Caco-2 (cell line): ENCODE measurements at places on chromosomes 2 and 18.

- DNase-seq: peak; percentile 52
Observed at GRCh38 chr2:205563646-205564045, 118.7 kb upstream of the NRP2 start.

DNA sequence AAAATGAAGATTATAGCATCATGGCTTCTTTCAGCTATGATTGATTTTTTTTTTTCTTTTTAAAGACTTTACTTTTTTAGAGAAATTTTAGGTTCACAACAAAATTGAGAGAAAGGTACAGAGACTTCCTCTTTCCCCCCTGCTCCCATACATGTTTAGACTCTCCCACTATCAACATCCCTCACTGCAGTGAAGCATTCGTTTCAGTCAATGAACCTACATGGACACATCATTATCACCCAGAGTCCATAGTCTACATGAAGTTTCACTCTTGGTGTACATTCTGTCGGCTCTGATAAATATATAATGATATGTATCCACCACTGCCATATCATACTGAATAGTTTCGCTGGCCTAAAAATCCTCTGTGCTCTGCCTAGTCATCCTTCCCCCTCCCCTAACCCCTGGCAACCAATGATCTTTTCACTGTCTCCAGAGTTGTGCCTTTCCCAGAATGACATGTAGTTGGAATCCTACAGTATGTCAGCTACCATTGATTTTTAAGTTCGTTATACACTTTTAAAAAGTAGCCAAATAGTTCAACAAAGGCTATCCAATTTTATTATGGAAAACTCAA is 86.8 kb downstream of the GPD2 start:
- no peak for DNase-seq

GRCh38 chr2:234322766-234323465 is 174.0 kb downstream of the ARL4C start:
- no peak for DNase-seq

DNA sequence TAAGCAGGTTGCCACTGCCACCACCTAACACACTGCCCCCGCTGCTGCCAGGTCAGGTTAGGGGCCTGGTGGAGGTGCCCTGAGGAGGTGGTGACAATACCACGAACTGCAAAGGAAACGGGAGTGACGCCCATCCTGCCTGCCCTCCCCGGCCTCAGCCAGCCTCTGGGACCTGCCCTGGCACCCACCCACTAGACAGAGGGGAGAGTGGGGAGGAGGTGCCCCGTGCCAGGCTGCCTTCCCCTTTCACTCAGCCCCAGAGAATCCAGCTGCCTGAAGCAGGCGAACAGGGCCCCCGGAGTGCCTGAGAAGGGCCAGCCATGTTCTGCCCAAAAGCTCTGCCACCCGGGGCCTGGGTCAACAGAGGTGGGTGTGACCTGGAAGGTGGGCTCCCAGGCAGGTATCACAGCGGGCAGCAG is 44.5 kb upstream of the FOSL2 start:
- no peak for DNase-seq

DNA sequence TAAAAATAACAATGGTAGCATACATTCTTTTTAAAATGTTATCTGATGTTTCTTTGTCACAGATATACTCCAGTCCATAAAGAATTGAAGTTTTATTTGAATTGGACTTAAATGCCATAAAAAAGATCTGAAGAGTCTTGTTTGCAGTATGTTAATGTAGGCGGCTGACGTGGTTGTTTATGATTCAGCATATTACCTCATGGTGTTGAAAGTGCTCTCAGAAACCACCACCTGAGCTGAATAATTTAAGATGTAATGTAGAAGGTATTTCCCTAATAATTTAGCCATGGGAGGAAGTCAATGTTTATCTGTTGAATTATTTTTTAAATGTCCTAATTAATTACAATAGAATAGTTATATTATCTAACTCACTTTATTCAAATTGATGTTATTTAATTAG is 58.6 kb upstream of the CHN1 start:
- no peak for DNase-seq

DNA sequence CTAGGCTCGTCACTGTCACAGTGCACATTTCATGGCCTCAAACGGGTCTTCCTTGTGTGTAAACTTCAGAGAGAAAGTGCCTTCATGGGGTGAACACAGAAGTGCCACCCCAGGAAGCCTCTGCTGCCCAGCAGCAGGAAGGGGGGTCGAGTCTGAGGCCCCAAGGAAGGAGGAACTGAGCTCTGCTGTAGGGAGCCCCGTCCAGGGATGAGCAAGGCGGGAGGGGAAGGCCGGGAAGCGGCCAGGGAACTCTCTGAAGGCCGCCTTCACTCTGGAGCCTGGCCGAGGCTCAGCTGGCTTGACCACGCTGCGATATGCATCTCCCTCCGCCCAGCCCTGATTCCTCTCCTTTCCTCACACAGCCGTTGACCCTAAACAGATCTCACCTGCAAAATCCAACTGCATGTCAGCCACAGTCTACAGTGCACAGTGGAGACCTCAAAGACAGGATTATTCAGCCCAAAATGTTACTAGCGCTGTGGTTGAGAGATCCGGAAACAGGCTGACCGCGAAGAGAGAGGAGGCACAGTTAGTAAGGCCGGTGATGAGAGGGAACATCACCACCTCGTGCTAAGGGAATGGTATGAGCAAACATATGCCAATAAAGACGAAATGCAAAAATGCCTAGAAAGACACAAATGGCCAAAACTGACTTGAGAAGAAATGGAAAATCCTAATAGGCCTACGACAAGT is 34.2 kb upstream of the CTDP1 start:
- no peak for DNase-seq

- DNase-seq: no peak
Observed at GRCh38 chr2:65112633-65113032, 17.3 kb downstream of the RAB1A start.

GRCh38 chr18:63683152-63683551 is 19.6 kb upstream of the SERPINB11 start:
- peak; percentile 62 for DNase-seq

- no peak for DNase-seq
Observed at GRCh38 chr2:227834916-227835650, 21.4 kb downstream of the CCL20 start.
